ENCODE measurements at places on chromosomes 5 and 9.
A peak's percentile ranks its signal among the peaks of the same experiment; 100 is the strongest.

DNA sequence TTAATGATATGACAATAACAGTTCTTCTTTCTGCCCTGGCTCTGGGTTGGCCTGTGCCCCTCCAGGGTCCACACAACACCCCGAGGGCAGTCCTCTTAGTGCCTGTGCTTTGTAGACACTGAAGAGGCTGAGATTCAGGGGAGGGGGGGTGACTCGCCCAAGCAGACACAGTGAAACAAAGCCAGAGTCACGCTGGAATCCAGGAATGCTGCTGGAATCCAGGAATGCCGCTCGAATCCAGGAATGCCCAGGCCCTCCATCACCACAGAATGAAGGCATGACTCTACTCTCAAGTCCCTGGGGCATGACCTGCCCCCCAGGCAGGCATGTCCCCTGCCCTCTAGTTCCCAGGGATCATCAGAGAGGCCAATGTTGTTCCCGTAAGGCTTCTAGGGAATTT, 73.1 kb downstream of the LRSAM1 start:
- DNase-seq = no peak

GRCh38 chr5:41940641-41941040, 15.6 kb downstream of the FBXO4 start:
- DNase-seq = no peak

DNA sequence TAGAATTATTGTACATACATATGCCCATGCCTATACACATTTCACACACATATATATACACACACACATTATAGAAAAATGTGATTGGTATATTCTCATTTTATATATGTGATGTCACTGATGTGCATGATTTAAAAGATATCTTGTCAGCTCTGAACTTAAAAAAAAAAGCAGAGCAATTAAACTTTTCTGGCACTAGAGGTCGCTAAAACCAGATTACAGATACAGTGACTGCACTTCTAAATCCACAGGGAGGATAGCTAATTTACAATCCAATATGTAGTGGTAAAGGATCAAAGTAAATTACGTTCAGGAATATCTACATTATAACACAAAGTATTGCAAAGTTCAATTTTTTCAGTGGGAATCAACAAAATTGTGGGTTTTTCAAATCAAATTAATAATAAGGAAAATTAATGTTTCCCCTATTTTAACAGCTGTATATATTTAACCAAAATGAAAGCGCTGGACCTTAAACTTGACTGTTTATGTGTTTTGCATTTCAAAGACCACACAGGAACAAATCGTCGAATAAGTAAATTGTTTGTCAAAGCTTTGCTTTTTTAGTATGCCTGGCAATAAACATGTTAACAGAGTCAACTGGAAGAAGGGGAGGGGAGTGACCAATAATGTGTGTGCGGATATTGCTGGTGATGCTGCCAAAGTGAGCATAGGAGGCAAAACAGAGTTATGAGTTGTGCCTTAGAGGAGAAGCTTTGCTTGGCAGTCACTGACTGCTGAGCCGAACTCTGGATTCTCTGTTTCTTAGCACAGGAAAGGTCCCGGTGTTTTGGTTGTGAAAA, 1201.4 kb upstream of the C9orf72 start:
- peak; percentile 1 for DNase-seq

GRCh38 chr5:150135557-150136304, 19.9 kb downstream of the PDGFRB start:
- DNase-seq = no peak

DNA sequence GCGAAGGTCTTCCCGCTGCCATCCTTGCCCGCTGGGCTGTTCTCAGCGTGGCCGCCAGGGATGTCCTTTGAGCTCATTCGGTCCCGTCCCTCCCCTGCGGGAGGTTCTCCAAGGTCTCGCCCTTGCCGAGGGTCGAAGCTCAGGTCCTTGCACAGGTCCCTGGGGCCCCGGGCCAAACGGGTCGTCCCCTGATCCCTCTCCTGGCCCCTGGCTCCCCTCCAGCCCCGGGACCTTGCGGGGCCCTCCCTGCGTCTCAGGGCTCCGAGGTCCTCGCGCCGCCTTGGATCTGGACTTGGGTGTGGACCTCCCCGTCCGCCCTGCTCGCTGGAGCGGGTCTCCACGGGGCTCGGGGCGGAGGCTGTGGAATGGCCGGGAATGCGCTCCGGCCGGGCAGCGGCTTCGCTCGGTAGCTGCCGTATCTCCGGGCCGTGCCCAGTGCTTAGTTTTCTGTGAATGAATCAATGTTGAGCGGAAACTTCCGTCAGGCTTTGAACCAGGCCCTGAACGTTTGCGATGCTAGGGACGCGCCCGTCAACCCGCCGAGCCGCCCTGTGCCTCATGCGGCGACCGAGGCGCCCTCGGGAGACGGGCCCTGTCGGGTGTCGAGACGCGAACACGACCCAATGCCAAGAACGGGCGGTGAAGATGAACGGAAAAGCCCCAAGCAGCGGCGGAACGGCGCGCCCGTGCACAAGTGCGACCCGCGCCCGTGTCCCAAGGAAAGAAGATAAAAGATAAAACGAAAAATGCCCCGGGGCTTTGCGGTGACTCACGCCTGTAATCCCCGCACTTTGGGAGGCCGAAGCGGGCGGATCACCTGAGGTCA, 780 bp downstream of the RNU6ATAC start:
- no peak for DNase-seq

- no peak for DNase-seq
Observed at GRCh38 chr5:172664681-172665541, 23.8 kb downstream of the NEURL1B start.

DNA sequence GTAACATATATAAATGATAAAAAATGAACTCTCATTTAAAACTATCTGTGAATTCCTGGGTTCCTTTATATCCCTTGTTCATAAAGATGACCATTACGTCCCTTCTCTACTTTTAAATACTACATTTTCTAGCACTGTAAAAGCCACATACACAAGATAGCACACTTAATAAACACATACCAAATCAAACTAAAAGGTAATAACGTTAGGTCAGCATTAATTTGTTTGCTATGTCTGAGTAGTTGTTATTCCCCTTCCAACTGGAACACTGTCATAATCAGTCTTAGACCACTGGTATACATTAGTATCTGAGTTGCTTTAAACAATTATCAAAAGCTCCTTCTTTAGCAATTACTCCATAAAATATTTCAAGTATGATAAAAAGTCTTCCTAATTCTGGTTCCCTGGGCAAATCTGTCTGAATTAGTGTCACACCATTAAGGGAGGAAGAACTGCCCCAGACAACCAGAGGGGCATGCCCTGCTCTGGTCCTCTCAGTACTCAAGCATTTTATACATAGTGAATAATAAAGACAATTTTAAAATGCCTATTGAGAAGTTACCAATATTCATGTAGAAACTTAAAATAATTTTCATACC, 98.1 kb downstream of the RAPGEF6 start:
- no peak for DNase-seq

DNA sequence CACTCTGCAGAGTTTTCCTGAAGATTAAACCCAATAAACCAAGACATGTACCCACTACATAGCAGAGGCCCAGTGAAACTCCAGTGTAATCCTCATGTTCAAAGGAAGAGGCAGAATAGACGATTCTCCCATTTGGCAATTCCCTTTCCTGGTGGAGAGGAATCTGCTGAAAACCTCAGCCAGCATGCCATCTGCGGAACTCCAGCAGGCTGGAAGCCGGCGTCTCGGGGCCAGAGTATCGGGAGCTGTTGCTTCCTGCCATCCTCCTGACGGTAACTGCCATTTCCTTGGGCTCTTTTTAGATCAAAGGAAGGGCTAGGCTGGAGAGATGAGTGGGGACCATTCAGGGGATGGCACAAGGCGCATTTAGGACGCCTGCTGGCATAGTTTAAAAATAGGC, 20.5 kb downstream of the NEURL1B start:
- DNase-seq = no peak

GRCh38 chr5:105924366-105924765, 1746.4 kb downstream of the EFNA5 start:
- peak; percentile 37 for DNase-seq

- no peak for DNase-seq
Observed at GRCh38 chr5:169831331-169831730, 149.0 kb downstream of the INSYN2B start.

DNA sequence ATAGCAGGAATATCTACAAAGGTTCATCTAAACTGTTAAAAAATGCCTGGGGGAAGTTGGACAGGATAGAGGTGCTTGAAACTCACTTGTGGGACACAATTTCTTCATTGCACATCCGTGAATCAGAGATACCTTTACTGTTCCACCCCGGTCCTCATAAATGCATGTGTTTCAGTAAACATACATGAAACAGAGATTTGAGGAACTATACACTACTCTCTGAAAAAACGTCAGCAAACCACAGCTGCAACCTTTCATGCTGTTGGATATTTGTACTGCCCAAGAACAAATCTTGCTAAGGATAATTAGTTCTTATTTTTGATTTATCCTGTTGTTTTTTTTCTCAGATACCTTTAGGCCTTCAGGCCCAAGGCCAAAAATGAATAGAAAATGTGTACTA, 337.3 kb downstream of the KDM4C start:
- no peak for DNase-seq

- no peak for DNase-seq
Observed at GRCh38 chr5:123091298-123092222, 2.5 kb downstream of the PRDM6 start.

GRCh38 chr5:137188566-137188965, 310.6 kb downstream of the SPOCK1 start:
- no peak for DNase-seq

GRCh38 chr9:74496819-74497747, at the start of gene RORB:
RORB (plus strand) TSS chr9:74497335; CDS start chr9:74497977, 642 bp downstream.
- peak; percentile 24 for DNase-seq

DNA sequence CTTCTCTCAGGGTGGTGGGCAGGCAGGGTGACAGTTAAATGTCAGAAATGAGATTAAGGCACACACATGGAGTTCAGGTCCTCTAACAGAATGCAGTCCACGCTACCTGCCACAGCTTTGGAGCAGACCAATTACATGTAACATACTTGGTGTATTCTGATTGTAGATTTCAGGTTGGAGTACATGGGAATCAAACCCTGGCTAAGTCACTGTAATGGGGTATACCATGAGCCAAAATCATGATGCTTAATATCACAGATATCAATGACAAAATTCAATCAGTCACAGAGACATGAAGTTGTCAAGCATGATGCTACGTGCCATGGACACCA, 48.9 kb downstream of the MEF2C start:
- DNase-seq = no peak

DNA sequence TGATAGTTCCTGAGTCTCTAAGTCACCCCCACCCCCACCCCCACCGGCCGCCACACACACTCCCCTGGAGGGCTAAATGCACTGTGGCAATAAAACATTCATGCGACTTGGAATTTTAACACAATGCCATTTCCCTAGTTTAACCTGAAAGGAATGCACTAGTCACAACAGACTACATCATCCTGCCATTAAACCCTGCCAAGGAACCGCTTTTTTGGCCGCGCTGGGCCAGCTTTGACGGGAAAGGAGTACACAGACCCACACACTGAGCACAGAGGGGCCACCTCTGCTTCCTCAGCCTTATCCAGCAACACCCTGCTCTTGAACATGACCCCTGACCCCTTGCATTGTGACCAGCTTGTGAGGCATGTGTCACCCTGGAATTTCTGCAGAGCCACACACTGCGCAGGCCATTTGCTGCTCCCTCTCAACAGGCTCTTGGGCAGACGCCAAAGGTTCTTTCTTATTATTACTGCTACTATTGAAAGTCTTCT, 165.3 kb downstream of the BNC2 start:
- DNase-seq = peak; percentile 89

DNA sequence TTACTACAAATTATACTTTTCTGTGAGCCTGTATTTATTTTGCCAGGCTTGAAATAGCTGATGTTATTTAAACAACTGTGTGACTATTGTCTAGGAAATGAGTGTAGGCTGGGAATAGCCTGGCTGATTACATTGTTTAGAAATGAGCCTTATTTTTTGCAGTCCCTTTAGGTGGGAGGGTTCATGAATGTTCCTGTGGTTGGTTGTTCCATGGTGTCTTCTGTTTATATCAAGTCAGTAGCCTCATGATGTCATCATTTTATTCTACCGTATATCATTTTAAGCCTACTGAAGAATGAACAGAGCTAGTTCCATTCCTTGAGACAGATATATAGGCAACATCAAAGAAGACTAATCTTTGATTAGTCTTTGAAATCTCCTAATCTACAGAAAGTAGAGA, 53.1 kb downstream of the MAP1B start:
- DNase-seq = no peak

- DNase-seq = no peak
Observed at GRCh38 chr9:101702257-101702656, 36.2 kb downstream of the GRIN3A start.

DNA sequence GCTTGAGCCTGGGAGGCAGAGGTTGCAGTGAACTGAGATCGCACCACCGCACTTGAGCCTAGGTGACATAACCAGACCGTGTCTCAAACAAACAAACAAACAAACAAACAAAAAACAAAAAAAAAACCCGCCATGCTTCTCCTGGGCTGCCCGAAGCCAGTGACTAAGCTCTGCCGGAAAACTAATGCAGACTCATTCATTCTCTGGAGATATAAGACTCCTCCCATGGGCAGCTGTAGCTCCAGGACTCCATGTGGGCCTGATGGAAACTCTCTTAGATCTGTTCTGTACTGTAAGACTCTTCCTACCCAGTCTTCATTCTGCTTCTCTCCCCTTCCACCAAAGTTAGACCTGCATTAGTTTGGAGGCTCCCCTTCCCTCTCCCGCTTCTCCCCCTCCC, 11.1 kb downstream of the GLDC start:
- DNase-seq = no peak

- no peak for DNase-seq
Observed at GRCh38 chr5:114174837-114175236, 187.0 kb upstream of the KCNN2 start.

- DNase-seq = no peak
Observed at GRCh38 chr5:119597728-119598298, 31.5 kb upstream of the FAM170A start.

GRCh38 chr5:73759771-73760170, 133.8 kb downstream of the ARHGEF28 start:
- DNase-seq = no peak

DNA sequence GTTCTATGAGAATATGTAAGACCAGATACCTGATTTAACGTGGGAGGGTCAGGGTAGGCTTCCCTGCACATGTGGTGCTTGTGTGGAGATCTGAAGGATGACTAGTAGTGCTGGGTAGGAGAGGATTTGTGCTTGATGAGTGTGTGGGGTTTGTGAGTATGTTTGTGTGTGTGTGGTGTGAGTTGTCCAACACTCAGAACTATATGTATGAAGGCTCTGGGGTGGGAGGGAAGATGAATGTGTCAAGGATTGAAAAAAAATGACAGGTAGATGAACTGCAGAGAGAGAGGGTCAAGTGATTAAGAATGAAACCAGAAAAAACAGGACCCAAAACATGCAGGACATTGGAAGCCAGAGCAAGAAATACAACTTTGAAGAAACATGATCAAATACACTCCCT, 154.6 kb upstream of the NR3C1 start:
- DNase-seq = no peak

GRCh38 chr9:20625003-20625349, 2.7 kb upstream of the MLLT3 start:
- no peak for DNase-seq
